ENCODE measurements at places on chromosomes 2 and 18.

DNA sequence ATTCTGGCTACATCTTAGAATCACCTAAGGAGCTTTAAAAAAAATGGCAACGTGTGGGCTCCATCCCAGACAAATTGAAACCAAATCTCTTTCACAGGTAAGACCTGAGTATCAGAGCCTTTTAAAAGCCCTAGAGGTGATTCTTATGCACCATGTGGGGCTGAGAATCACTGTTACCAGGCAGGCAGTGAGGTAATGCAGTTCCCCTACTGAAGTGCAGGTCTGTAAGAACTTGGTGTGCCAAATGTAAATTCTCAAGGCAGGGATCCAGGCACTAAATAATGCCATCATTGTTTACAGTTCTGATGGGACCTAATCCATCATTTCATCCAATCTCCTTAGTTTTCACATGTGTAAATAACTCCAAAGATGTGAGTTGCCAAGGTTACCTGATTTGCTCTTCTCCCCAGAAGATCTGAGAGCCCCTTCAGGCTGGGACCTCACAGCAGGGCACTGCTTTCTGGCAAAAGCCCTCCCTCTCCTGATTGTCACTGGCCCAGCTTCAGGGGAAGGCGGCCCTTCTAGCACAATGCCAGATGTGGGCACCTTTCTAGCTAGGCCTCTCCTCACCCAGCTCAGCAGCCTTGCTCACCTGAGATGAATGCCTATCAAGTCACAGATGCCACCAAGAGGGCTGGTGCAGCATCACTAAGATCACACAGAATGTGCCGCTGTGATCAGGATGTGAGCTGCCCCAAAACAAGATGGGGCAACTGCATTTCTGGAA is 73.6 kb upstream of the RGPD5 start:
- DNase-seq: no peak

DNA sequence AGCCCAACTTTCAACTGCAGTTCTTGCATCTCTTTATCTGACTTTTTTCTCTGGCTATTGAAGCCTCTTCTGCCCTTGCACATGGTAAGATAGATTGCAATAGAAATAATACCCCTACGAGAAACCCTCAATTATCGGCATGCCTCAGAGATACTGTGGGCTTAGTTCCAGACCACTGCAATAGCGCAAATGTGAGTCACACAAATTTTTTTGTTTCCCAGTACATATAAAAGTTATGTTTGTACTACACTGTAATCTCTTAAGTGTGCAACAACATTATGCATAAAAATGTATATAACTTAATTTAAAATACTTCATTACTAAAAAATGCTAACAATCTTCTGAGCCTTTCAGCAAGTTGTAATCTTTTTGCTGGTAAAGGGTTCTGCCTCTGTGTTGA is 124.7 kb downstream of the PDE1A start:
- DNase-seq: no peak

- DNase-seq: peak; percentile 51
Measured at GRCh38 chr2:28251337-28251736, 141.3 kb upstream of the FOSL2 start.

DNA sequence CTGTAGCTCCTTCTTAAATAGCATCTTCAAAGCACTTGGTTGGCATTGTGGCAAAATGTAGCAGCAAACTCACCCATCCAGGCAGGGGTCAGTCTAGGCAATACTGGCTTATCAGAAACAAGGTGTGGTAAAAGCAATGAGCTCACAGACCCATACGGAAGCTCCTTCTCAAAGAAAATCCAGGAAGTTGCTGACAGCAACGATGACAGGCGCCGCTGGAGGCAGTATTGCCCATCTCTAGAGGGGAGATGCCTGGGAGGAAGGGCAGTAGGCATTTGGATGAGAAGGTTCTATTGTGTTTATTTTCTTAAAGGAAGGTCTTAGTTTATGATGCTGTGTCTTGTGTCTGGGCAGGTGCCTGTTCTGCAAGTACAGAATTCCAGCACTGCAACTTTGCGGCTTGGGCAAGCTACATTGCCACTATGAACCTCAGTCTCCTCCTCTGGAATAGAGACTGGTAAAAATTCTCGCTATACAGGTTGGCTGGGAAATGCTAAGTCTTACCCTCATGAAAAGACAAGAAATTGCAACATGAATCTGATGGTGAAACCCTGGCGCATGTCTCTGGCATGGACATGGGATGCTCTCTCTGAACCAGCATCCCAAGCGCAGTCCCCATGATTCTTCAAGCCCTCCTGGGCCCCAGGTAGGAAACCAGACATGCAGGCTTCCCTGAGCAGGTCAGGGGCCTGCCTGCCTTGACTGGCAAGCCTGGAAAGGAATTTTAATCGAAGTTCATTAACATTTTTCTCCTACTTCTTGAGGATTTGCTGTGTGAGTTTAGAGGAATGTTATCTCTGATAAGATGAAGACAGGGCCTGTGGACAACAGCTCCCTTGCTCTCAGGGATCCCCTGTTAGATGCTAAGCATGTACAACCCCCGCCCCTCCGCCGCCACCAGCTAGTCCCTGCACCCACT is 156.0 kb downstream of the TFCP2L1 start:
- no peak for DNase-seq

DNA sequence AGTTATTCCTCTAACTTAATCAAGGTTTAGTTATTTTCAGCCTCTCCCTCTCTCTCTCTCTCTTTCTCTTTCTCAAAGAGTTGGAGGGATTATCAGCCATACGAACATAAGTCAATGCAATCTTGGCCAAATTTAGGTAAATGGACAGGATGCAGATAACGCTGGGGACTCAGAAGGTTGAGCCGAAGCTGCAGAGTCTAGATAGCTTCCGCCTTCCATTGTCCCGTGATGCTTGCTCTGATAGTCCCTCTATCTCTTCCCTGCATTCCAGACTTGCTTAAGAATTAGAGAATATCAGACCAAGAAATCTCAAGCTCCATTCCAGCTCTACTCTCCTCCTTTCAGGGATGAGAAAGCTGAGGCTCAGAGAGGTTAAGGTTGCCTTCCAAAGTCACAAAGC is 502.8 kb upstream of the TNP1 start:
- no peak for DNase-seq

GRCh38 chr2:240319221-240319854 is 116.1 kb upstream of the GPC1 start:
- no peak for DNase-seq

GRCh38 chr2:187718092-187718491 is 163.9 kb upstream of the TFPI start:
- no peak for DNase-seq

GRCh38 chr2:235405612-235406361 is 88.1 kb upstream of the AGAP1 start:
- no peak for DNase-seq

DNA sequence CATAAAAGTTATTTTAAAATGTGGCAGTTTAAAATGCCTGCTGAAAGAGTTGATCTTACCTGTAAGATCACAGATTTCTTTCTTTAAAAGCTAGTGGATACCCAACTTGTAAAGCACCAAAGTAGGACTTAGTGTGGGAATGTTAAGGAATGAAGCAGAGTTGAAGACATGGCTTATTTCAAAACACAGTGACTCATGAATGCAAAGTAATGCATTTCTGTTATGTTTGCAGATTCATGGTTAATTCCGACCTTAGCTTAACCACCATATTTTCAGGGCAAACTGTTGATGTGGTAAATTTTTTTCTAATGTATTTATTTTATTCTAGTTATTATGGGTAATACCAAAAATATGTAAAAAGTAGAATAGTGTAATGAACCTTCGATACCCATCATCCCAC is 206.8 kb upstream of the FOSL2 start:
- no peak for DNase-seq

GRCh38 chr18:49752095-49752457 is 61.3 kb downstream of the ACAA2 start:
- DNase-seq: no peak

GRCh38 chr18:24396082-24396633 is 1.5 kb downstream of the OSBPL1A start:
- DNase-seq: no peak

DNA sequence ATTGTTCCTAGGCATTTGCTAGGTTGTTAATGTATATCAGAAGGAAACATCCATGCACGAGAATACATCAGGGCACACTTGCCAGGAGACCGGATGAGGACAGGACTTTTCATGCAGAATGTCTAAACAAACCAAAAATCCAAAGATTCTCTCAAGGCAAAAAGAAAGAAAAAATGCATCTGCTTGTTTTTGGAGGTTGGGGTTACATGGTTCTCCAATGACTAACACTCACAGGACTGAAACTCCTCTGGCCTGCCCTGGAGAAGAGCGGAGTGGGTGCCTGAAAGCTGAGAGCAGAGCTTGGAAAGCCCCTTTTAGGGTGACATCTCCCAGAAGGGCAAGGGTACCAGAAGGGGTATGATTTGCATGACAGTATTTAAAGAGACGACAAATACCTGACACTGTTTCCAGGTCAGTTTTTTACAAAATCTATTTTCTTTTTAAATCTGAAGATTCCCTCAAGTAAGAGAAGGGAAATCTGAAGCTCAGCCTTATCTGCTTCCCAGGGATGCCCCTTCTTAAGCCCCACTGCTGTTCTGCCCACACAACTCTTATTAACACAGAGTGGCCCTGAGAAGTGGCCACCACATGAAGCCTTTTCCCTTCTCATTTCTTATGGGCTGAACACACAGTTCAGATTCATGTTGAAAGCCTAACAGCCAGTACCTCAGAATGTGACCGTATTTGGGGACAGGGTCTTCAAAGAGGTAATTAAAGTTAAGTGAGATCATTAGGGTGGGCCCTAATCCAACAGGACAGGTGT is 216.4 kb downstream of the STK39 start:
- DNase-seq: no peak

GRCh38 chr2:98294711-98295110 is 51.5 kb upstream of the CNGA3 start:
- DNase-seq: no peak

DNA sequence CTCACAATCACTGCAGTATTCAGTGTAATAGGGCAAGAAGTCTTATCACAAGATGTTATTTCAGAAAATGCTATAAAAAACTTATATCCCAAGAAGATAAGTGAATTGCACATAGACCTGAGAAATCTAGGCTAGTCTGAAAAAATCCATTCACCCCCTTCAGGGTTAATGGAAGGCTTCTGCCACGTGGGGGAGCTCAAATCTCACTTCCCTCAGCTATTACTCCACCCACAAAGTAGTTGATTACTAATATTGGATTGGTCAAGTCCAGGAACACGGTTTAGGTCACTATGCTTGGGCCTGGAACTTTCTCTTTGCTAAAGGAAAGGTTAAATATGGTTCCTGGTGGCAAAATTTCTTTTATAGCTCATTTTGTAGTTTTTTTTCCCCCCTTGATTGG is 51.2 kb upstream of the ADAM23 start:
- peak; percentile 22 for DNase-seq

DNA sequence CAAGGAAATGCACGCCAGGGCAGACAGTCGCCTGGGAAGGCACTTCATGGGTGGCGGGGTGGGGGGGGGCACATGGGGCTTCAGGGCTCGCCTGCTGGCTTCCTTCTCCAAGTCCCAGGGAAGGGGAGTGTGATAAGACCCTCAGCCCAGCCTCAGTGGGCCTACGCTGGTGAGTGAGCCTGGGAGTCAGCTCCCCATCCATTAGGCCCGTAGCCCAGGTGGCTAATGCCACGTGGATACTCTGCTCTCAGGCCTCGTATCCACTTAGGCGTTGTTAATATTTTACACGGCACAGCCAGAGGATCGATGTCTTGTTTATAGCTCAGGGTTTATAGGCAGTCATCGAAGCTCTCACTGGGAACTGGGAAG is 47.1 kb downstream of the KCNIP3 start:
- no peak for DNase-seq

DNA sequence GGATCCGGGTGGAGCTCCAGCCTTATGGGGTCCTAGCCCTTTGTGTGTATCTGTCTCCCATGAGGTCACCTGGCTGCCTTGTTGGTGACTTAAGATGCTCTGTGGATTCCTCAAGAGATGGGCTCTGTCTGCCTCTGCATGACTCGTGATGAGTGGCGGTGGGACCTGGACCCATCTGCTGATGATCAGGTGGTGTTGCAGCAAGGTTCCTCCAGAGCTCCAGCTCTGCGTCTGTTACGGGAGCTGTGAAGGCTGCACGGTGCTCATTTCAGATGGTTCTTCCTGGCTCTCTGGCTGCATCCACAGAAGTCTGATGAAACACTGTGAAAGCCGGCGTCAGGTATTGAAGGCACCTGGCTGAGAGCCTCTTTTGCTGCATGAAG is 2.4 kb downstream of the AGAP1 start:
- no peak for DNase-seq

- DNase-seq: no peak
Measured at GRCh38 chr2:51018145-51018544, 13.8 kb downstream of the NRXN1 start.

DNA sequence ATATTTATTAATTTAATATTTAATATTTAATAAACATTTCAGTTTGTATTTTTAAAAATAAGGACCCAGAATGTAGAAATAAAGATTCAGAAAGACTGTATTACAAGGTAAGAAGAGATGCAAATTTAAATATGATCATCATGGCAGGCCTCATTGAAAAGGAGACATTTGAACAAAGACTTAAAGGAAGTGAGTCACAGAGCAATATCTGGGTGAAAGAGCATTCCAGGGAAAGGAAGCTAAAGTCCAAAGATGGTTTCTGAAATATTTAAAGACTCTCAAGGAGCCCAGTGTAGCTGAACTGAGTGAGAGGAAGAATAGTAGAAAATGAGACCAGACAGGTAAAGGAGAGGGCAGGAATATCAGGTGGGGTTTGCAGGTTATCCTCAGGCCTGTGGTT is 5.9 kb downstream of the SCYGR4 start:
- no peak for DNase-seq

GRCh38 chr18:24910221-24910620 is 441.7 kb downstream of the ZNF521 start:
- DNase-seq: no peak

GRCh38 chr2:193841384-193842150 is 1646.8 kb upstream of the TMEFF2 start:
- no peak for DNase-seq

DNA sequence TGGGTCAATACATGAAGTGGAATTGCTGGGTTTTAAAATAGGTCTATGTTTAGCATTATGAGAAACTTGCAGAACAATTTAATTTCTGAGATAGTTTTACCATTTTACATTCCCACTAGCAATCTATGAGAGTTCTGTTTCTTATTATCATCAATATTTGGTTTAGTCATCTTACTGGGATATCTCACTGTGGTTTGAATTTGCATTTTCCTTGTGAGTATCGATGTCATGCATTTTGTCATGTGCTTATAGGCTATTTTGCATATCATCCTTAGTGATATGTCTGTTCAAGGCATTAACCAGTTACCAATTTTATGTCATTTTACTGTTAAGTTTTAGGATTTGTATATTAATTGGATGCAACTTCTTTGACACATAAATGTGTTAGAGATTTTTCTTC is 204.4 kb downstream of the MCFD2 start:
- DNase-seq: no peak

DNA sequence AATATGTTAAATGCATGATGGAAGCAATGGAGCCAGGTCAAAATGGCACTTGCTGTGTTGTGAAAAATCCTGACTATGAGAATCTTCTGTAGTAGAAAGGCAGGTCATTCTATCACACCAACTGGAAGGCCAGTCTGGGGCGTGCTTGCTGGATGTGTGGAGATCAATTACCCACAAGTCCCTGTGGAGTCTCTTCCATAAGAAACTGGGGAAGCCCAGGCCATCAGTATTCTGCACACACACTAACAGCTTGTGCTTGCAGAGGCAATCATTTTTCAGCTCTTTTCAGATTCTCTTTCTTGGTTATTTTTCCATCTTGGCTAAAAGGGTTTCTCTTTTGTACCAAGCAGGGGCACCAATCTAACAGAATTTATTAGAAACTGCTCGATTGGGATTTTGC is 190.8 kb downstream of the SLC8A1 start:
- no peak for DNase-seq

- DNase-seq: no peak
Measured at GRCh38 chr18:70132999-70133398, 72.5 kb downstream of the RTTN start.

- peak; percentile 74 for DNase-seq
Measured at GRCh38 chr18:13159579-13159978, 59.0 kb upstream of the LDLRAD4 start.

Data from CD4-positive, alpha-beta T cell treated with Interleukin-17A for 1 hour (primary cell).